ENCODE measurements at places on chromosomes 3 and 15.
A peak's percentile ranks its signal among the peaks of the same experiment; 100 is the strongest.

DNA sequence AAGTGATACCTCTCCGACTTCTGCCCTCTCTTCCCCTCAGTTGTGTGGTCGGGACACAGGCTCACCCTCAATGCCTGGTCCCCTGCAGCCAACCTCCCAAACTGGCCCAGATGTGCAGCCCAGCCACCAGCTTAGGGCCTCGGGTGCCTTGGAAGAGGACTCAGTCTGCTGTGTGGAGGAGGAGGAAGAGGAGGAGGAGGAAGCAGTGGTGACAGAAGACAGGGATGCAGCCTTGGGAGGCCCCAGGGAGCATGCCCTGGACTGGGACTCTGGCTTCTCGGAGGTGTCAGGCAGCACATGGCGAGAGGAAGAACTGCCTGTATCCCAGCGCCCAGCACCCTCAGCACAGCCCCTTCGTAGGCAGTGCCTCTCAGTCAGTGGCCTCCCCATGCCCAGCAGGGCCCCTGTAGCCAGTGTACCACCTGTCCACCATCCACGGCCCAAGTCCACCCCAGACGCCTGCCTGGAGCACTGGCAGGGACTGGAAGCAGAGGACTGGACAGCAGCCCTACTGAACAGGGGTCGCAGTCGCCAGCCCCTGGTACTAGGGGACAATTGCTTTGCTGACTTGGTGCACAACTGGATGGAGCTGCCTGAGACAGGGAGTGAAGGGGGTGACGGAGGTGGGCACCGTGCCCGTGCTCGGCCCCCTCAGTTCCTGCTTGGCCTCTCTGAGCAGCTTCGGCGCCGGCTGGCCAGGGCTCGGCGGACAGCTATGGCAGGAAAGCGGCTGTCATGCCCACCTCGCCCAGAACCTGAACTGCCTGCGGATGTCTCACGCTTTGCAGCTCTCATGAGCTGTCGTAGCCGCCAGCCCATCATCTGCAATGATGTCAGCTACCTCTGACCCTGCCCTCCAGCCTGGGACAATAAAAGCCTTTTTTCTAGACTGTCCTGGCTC lies 1.3 kb downstream of the INKA1 start:
- no peak for DNase-seq

GRCh38 chr3:14852717-14853116 lies 34.0 kb downstream of the FGD5 start:
- DNase-seq, result no peak

DNA sequence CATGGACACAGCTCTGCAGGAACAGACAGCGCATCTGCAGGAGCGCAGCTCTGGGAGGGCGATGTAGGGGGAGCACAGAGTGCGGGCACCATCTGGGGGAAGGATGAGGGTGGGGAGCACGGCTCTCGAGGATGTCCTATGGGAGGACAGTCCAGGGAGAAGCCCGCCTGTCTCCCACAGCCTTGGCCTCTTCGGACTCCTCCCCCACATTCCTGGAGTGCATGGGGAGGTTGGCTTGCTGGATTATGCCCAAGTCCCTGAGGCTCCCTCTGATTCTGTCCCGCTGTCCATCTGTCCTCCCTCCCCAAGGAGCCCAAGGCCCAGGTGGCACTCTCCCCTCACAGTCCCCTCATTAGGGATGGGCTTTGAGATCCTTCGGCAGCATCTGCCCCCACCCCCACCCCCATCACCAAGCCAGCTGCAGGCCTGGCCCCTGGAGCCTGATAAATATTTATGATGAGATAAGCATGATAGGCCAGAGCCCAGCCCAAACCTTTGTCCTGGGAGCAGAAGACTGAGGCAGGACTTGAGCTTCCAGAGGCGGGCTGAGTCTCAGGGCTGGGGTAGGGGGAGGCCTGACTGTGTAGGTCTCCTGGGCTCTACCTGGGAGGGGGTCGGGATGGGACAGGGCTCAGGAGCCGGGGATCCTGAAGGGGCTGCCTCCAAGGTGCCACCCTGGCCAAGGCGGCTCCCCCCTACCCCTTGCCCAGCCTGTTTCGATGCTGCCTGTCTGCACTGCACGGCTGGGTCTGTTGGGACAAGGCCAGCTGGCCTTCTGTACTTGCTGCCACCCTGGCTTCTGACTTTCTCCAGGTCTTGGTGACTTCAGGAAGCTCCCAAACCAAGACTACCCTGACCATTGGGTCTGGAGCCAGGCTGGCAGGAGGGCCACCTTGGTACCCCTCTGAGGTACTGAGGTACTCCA lies 28.6 kb upstream of the SEMA3F start:
- DNase-seq, result no peak

- DNase-seq, result no peak
These were observed 1034.6 kb downstream of the NSUN3 start for GRCh38 chr3:95097493-95097892.

DNA sequence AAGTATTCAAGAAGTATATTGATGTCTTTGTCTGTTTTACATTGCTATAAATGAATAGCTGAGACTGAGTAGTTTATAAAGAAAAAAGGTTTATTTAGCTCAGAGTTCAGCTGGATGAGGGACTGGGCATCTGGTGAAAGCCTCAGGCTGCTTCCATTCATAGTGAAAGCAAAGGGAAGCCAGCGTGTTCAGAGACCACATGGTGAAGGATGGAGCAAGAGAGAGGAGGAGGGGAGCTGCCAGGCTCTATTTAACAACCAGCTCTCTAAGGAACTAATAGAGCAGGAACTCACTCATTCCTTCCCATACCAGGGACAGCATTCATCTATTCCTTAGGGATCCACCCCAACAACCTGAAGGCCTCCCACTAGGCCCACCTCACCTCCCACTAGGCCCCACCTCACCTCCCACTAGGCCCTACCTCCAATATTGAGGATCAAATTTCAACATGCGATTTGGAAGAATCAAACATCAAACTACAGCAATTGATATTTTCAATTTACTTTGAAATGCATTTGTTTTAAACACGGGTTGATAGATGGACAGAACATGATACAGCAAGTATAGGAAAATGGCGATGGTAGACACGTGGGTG lies 167.5 kb upstream of the HES1 start:
- no peak for DNase-seq

DNA sequence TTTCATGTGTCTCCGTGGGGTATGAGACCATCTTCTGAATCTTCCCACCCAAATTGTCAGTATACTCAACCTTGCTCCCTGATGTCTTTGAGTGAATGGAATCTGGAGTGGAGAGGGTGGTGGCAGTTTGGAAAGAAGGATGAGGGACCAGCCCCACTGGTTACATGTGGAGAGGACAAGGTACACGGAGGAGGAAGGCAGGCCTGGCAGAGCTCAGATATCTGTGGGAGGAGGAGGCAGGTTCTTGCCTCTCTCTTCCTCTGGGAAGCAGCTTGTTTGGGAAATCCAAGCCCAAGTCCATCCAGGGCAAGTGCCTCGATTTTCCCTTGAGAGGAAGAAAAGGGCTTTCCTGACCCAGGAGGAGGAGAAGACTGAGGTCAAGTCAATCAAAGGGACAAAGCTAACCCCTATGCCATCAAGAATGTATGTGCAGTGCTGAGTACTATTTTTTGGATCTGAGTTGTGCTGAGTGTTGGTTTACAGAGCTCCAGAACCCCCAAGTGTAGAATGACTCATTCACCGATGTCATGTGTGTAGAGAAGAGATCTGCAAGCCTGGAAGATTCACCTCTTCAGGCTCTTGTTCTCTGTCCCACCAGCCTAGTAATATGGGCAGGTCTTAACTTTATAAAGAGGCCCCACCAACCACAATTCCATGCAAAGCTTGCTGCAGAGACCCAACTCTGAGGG lies 19.8 kb upstream of the LOXL1 start:
- no peak for DNase-seq

GRCh38 chr3:144105542-144105941 lies 133.9 kb downstream of the DIPK2A start:
- no peak for DNase-seq

DNA sequence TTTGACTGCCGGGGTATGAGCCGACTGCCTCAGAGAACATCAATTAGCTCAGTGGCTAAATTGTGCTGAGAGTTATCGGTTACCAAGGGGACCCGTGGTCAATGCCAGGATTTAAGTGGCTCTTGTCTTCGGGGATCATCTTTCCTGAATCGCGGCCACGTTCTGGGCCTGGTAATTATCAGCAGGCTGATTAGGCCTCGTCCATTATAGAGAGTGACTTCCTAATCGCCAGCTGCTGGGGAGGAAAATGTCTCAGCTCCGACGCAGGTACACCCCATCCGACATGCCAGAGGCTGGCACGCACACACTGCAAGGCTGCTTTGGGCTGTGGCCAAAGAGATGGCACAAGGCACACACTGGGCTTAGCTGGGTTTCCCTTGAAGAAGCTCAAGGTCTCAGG lies 10.6 kb downstream of the TRH start:
- DNase-seq, result no peak

GRCh38 chr15:33852570-33852969 lies 115.7 kb upstream of the CHRM5 start:
- no peak for DNase-seq

DNA sequence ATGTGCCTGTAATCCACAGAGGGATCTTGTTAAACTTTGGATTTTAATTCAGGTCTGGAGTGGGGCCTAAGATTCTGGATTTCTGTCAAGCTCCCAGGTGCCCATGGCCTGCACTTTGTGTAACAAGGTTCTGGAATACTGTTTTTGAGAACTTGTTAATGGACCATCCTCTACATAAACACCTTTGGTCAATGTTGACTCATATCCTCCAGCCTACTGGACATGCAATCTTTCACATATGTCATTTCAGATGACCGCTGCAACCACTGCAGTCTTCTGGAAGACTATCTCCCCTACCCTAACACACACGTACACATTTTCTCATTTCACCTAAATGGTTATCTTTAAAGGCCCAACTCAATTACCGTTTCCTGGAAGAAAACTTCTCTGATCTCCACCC lies 302.1 kb upstream of the TPRG1 start:
- DNase-seq, result no peak

DNA sequence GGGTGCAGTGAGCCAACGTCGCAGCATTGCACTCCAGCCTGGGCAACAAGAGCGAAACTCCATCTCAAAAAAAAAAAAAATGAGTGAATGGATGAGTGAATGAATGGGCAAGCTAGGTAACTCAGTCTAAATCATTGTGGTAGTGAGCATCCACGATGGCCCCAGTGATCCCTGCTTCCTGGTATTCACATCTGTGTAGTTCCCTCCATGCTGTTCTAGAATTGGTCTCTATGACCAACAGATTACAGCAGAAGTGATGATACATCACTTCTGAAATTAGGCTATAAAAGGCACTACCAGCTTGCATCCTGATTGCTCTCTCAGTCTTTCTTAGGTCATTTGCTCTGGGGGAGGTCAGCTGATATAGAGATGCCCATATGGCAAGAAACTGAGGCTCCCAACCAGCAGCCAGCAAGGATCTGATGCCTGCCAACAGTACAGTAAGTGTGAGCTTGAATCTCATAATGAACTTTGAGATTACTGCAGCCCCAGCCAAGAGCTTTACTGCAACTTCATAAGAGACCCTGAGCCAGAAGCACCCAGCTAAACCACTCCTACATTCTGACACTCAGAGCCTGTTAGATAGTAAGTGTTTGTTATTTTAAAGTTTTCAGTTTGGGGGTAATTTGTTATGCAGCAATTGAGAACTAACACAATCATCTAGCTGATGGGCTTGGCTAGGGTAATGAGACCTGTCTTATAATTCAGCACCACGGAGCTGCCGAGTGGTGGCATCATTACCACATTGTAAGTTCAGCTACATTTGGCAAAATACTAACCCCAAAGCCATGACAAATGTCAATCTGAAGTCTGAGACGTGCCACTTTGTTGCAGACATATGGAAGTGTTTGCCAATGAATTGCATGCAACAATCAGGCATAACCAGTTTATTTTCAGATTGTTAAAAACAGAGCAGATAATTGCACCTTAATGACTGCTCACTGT lies 53.0 kb downstream of the KLHL6 start:
- no peak for DNase-seq

DNA sequence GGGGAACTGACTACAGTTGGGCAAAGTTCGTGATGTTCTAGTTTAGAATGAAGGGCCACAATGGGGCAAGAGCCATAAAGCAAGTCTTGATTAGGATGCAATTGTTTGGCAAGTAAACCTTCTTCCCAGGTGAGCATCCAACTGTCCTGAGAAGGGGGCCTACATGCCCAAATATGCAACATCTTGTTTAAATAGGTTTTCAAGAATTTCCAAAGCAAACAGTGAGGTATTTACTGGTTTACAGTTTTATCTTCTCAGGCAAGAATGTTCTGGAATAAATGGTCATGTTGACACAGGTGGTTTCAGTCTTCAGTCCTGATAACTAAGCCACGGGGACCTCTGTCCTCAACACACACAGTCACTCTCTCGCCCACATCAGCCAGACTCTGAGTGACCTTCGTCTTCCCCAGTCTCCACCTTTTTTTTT lies 90.3 kb upstream of the FAM174B start:
- no peak for DNase-seq

DNA sequence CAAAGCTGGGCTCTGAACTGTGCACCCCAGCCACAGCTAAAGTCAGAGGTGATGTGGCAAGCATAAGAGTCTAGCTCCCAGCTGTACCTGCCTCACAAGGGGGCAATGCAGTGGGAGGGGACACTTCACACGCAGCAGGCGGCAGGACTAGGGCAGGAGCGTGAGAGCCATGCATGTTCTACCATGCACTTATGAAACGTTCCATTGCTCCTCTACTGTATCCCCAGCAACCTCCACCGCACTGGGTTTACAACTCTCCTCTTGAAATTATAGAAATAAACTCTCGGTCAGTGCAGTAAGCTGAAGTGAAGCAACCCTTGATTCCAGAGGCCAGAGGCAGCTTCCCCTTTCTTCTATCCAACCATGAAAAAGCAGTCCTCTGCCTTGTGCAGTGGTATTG lies 298.6 kb upstream of the STT3B start:
- DNase-seq, result no peak

DNA sequence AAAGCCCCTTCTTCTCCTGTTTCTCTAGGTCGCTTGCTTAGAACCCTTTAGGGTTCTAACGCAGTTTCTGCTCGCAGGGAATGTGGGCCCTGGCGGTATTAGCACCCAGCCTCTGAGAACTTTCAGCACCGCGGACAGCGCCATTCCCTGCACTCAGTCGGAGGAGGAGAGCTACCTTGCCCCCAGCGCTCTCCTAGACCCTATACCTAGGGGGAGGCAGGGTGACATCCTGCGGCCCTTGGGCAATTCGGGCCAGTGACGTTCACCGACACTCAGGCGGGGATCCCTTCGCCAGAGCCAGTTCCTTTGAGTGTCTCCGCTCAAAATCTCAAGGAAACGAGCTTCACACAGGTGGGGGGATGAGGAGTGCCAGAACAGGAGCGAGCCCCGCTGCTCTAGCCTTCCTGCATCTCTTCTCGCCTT lies 1.3 kb downstream of the SLC7A14 start:
- DNase-seq, result peak; percentile 88

- DNase-seq, result no peak
These were observed 287.5 kb downstream of the ULK4 start for GRCh38 chr3:41674449-41674848.

- DNase-seq, result no peak
These were observed 132.3 kb upstream of the MCTP2 start for GRCh38 chr15:94098921-94099573.

GRCh38 chr15:82919231-82919886 lies 33.2 kb downstream of the HOMER2 start:
- DNase-seq, result no peak

Data from mesothelial cell of epicardium (in vitro differentiated cells).